Tongue (tissue), 3 donors: ENCODE measurements at places on chromosomes 6 and 20. TPM values are rescaled to one million over a fixed set of nuclear protein-coding genes. Genes with fewer than 3 reads are reported as not detected.

CSNK2B gene
- 92.1 TPM for total RNA-seq

TREM1 gene
- 1.7 TPM for total RNA-seq

GGTLC1 gene
- total RNA-seq: not detected

DNA sequence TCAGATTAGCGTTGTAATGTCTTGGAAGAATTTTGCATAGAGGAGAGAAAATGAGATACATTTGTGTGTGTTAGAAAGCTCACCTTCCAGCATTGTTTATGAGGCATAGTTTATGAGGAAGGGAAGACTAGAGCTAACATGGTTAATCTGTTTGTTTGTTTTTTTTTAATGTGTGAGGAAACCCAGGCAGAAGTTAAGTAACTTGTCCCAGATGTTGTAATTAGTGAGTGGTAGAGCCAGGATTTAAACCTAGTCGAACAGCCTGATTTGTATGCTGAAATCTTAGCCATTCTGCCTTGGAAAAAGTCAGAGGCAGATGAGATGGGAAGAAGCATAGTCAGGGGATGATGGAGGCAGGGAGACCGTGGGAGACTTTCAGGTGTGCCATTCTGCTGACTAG lies 29.1 kb downstream of the NDUFAF5 start:
- DNase-seq: peak; percentile 8
